ENCODE measurements at places on chromosomes 1 and 21.

GRCh38 chr1:53567851-53568250, 108.7 kb downstream of the DMRTB1 start:
- no peak for DNase-seq

GRCh38 chr1:40386359-40386723, 12.8 kb downstream of the SMAP2 start:
- DNase-seq: no peak

DNA sequence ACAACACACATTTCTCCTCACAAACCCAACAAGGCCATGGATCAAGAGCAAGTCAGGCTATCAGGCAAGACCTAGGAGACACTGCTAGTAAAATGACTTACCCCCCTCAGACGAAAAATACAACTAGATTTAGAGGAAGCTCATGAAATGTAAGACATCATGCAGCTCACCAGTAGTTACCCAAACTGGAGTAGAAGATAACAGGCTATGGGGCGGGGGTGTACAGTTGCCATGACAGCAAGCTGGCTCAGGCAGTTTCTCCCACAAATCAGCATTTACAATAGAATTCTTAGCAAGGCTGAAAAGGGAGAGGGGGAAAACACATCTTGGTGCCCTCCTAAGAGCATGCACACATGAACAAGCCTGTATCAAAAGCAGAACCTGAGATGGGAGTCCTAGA, 13.9 kb downstream of the TPM3 start:
- no peak for DNase-seq

DNA sequence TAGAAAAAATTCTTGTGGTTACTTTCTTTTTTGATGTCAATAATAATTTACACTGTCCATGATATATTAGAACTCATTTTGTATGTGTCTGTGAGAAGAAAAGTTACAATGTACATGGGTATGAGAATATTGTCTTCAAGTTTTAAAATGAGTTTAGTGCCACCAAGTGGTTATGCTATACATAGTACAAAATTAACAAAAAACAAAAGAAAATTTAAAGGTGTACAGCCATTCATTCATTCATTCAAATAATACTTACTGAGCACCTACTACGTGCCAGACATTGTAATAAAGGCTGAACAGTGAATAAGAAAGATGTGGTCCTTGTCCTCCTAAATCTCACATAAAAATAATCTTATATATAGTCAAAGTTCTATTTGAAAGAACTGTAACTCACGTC, 27.7 kb downstream of the UCHL5 start:
- DNase-seq: no peak

DNA sequence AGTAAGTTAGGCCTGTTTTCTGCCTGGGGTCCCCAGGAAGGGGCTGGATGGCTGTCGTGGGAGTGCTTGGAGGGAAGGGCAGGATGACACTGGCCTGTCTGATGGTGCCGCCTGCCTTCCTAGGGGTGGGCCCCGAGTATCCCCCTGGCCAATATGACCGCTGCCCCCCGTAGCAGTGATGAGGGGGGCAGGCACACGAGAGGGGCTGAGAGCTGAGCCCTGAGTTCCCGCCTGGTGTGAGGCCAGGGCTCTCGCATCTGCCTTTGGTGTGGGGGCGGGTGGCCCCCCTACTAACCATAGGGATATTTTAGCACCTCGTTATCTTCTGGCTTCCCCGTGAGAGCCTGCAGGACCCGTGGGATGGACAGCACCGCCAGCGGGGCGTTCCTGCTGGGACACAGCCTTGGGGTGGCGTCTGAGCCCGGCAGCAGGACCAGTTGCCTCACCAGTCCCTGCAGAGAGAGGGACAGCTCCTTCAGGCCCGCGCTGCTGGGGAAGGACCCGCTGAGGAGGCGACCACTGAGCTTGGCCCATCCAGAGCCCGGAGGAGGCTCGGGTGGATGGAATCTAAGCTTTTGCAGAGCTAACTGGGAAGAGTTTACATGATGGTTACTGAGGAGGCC, 10.4 kb downstream of the KRTAP10-1 start:
- no peak for DNase-seq

DNA sequence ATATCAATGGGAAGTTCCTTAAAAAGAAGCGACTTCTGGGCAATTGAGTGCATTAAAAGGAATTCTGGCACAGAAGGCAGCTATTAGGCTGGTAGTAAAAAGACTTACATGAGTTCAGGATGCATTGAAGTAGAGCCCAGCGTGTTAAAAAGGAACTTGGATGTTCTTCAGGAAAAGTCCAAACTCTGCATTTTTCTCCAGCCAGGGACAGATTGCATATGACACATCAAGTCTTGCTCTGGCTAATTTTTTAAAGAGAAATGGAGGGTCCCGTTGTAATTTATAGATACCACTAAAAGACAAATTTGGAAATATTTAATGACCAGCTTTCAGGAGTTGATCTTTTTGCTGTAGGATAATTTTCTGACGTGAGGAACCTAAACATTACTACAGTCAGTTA, 1.2 kb downstream of the TPRG1L start:
- no peak for DNase-seq

- no peak for DNase-seq
Measured at GRCh38 chr1:64775113-64775512, 30.2 kb downstream of the RAVER2 start.

GRCh38 chr1:7469255-7469938, 301.7 kb upstream of the VAMP3 start:
- no peak for DNase-seq

GRCh38 chr21:16695074-16695473, 817.8 kb upstream of the CXADR start:
- no peak for DNase-seq

- DNase-seq: no peak
Measured at GRCh38 chr1:206023695-206024094, at the start of gene CTSE. Gene CTSE, minus strand, starts transcription at chr1:206023895. Its CDS starts 104 bp downstream, at chr1:206023791.

DNA sequence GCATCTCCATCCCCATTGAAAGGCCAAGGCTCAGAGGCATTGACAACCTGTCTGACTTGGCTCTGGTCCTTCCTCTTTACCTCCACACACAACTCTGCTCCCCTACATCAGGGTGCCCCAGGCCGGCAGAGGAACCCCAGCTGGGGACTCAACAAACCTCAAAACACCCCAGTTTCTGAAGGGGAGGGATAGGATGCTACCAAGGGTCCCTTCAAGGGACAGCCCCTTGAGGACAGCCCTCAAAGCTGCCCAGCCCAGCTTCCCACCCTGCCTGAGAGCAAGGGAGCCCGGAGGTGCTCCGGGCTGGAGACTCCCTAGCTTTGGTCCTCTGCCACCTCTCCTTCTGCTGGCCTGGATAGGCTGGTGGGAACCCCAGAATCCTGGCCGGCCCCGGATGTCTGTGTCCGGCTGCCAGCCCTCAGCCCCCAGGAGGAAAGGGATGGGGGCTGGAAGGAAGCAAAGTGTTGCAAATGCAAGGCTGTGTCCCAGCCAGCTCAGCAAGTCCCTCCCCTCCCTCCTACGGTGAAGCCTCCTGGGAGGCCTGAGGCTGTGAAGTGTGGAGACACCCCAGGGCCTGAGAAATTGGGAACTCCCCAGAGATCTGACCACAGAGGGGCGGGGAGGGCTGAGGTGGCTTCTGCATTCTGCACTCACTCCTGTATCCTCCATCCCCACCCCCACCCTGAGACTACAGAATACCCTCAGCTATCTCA, 1.1 kb upstream of the MARCKSL1 start:
- peak; percentile 59 for DNase-seq

DNA sequence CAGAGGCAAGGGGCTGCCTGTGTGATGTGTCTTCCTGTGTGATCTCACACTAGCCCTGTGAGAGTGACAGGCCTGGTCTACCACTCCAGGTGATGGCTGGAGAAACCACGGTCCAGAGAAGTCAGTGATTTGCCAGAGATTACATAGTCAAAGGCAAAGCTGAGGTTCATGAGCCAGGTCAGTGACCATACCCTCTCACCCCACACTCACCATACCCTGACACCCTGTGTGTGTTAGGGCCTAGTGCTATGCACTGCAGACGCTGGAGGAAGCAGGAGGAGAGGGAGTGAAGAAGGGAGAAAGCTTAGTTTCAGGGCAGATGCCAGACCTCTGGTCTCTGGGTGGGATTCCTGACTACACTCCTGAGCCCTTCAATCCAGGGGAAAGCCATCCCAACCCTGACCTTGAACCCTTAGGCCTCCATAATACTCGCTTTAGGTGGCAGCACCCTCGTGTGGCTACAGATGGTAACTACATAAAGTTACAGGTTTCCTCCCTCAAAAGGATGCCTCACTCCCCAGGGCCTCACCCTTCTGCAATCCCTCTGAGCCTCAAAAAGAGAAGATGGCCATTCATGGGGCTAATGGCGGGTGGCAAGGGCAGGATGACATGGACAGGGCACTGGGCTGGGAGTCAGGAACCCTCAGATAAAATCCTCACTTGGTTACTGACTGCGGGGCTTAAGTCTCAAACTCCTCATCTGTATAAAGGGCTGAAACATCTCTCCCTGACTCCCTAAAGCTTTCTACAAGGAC, 20.8 kb upstream of the SDC3 start:
- no peak for DNase-seq

DNA sequence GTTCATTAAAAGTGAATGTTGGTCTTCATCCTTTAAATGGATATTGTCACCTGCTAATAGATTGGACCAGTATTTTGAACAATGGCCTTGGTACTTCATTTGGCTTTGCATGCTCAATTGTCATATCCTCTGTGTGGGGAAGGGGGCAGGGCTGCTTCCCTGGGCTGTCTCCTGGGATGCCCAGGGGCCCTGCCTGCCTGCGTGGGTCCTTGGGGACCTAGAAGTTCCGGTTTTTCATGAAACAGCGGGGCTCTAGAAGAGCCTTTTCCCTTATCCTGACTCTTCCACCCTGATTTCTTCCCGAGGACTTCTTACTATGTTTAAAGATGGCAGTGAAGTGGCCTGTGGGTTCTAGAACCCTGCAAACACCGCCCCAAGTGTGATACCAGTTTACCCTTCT, 97.5 kb downstream of the DISC1 start:
- DNase-seq: no peak

- DNase-seq: peak; percentile 53
Measured at GRCh38 chr1:150567717-150568593, 11.5 kb downstream of the MCL1 start.

- no peak for DNase-seq
Measured at GRCh38 chr1:50181027-50181663, 72.4 kb downstream of the ELAVL4 start.

- DNase-seq: no peak
Measured at GRCh38 chr1:76153841-76154205, 79.3 kb downstream of the ST6GALNAC3 start.

DNA sequence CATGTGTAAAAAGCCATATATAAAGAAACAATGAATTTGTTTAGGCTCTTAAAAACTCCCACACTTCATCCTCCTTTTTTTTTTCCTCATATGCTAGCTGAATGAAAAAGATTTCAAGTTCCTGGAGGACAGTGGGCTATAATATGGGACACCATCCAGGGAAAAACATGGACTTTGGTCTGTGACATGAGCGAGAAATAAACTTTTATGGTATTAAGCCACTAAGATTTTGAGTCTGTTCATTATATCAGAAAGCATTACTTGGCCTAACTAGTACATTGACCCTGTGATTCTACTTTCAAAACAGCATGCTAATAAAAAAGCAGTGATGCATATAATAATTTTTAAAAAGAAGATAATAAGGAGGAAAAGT, 392.3 kb upstream of the CAMK1G start:
- DNase-seq: no peak

- no peak for DNase-seq
Measured at GRCh38 chr1:107250169-107250568, 109.3 kb downstream of the NTNG1 start.

Data from GM12864 (cell line).